ENCODE measurements at places on chromosomes 7 and 10. TPM values are rescaled to one million over a fixed set of nuclear protein-coding genes. Genes with fewer than 3 reads are reported as not detected.

Gene OPN4
- total RNA-seq: not detected

Gene NPC1L1
- total RNA-seq: 0.29 TPM

Gene ST8SIA6
- 1.3 TPM for total RNA-seq

Gene PVRIG
- total RNA-seq: 1.2 TPM

Gene OR2A7
- 4.2 TPM for total RNA-seq

Gene CFAP69
- 21.8 TPM for total RNA-seq

Gene SPDYE5
- total RNA-seq: not detected

Gene CCDC172
- total RNA-seq: not detected

Gene PRKAG2
- total RNA-seq: 56.6 TPM

Gene PLAC9
- total RNA-seq: 13.4 TPM

Gene MYPN
- total RNA-seq: 0.33 TPM

Gene ARHGEF35
- total RNA-seq: 31.8 TPM

Gene AEBP1
- 85.6 TPM for total RNA-seq

Gene CLEC5A
- 1.6 TPM for total RNA-seq

Data from breast epithelium (tissue), 4 donors.